Activated naive CD4-positive, alpha-beta T cell (primary cell): ENCODE measurements at places on chromosomes 5 and 9.

DNA sequence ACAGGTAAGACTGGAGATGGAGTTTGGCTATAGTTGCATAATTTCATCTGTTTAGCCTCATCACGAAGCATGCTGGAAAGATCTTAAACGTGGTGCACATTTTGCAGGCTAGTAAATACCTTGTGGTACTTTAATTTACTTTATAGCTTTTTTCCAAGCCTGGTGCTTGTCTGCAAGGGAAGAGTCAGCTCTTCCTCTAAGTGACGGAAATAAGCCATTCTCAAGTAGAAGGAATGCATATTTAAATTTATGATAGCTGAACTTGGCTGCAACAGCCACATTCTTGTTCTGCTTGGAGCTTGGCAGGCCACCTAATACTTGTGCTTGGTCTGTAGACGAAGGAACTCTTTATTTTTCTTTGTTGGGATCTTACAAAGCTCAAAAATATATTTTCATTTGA, 188.0 kb upstream of the PIK3R1 start:
- no peak for DNase-seq

- no peak for DNase-seq
These were observed 5.3 kb downstream of the SLC12A7 start for GRCh38 chr5:1106385-1107166.

GRCh38 chr9:86921151-86921923, 26.0 kb downstream of the GAS1 start:
- no peak for DNase-seq

DNA sequence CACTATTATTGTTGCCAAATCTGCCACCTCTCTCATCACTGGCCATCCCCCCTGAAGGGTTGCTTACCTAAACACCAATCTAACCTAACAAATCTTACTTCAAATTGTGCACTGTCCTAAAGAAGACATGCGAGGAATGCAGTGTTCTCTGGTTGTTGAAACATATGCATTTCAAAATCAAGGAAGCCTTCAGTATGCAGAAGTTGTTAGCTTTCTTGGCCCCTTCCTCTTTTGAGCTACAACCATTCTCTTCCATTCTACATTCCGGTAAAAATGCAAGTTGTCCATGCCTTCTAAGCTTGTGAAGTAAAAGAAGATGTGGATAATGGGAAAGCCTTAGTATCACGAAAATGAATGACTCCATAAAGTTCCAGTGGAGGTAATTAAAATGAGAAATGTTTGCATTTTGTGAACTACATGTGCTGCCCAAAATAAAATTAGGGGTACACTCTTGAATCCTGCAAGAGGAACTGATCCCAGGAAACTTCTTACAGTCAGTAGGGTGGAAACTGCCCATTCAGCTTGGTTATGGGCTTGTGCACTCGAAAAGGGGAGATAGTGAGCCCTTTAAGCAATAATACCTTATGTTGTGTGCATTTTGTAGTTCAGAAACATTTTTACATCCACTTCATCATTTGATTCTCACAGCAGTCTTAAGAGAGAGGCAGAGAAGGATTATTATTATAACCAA, 77.6 kb upstream of the ADRB2 start:
- no peak for DNase-seq

DNA sequence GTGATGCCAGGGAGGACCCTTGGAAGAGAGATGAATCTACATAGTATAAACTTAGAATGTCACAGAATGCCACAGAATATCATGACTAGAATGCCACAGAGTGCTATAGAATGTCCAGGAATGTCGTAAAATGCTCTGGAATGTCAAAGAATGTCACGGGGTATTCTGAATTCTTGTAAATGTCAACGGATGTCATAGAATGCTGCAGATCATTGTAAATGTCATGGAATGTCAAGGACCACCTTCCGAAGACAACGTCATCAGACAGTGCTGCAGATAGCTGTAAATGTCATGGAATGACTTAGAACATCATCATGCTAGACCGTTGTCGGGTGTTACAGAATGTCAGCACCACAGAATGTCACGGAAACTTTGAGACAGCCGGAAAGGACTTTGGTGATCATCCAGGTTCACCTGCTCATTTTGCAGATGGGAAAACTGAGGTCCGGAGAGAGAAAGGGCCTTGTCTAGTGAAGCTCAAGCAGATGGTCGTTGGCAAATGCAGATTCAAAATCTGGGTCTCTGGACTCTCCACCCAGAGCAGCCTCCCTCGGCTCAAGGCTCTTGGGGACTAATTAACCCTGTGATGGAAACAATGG, 117.1 kb downstream of the LHX2 start:
- no peak for DNase-seq

- no peak for DNase-seq
These were observed 18.2 kb upstream of the WDR38 start for GRCh38 chr9:124835026-124835557.

- DNase-seq, result no peak
These were observed 2.3 kb downstream of the FAM221B start for GRCh38 chr9:35826071-35826701.

GRCh38 chr5:128491291-128491690, 46.8 kb downstream of the FBN2 start:
- DNase-seq, result no peak

DNA sequence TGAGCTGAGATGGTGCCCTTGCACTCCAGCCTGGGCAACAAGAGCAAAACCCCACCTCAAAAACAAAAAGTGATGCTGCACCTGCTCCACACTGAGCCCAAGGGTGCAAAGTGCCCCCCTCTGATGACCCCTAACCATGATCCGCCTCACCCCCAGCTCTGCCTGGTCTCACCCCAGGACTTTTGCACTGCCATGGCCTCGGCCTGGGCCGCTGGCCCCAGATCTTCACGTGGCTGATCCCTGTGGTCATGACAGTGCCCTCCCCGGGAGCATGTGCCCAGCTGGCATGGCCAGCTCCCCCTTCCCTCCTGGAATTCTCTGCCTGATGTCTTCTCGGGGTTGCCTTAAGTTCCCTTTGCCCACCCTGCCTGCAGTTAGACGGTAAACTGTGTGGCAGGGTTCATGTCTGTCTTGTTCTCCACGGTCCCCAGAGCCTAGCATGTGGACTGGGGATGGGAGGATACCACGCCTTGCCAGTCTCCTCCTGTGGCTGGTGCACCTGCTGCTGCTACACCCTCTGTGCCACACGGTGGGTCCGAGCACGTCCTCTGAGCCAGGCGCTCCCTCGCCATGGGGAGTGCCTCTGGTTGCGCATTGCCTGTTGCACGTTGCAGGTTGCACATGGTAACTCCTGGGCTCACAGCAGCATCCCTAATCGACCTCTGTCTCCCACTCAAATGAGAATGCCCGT, 77.4 kb upstream of the PPP1R26 start:
- DNase-seq, result no peak

- no peak for DNase-seq
These were observed 658.1 kb upstream of the CHD1 start for GRCh38 chr5:99586878-99587277.

DNA sequence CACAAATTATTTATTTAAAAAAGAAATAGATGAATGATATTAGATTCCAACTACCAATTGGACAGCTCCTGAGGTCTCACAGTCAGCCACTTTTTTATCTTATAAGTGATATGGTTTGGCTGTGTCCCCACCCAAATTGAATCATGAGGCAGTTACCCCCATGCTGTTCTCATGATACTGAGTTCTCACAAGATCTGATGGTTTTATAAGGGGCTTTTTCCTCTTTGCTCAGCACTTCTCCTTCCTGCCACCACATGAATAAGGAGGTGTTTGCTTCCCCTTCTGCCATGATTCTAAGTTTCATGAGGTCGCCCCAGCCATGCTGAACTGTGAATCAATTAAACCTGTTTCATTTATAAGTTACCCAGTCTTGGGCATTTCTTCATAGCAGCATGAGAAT, 12.9 kb downstream of the NLN start:
- DNase-seq, result no peak

DNA sequence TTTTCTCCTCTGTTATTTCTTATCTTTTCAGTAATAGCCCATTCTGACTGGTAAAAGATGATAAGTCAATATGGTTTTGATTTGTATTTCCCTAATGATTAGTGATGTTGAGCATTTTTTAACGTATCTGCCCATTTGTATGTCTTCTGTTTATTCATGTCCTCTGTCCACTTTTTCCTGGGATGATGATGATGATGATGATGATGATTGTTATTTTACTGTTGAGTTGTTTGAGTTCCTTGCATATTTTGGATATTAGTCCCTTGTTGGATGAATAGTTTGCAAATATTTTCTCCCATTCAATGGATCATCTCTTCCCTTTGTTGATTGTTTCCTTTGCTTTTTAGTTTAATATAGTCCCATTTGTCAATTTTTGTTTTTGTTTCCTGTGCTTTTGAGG, 27.0 kb downstream of the UTP15 start:
- no peak for DNase-seq

DNA sequence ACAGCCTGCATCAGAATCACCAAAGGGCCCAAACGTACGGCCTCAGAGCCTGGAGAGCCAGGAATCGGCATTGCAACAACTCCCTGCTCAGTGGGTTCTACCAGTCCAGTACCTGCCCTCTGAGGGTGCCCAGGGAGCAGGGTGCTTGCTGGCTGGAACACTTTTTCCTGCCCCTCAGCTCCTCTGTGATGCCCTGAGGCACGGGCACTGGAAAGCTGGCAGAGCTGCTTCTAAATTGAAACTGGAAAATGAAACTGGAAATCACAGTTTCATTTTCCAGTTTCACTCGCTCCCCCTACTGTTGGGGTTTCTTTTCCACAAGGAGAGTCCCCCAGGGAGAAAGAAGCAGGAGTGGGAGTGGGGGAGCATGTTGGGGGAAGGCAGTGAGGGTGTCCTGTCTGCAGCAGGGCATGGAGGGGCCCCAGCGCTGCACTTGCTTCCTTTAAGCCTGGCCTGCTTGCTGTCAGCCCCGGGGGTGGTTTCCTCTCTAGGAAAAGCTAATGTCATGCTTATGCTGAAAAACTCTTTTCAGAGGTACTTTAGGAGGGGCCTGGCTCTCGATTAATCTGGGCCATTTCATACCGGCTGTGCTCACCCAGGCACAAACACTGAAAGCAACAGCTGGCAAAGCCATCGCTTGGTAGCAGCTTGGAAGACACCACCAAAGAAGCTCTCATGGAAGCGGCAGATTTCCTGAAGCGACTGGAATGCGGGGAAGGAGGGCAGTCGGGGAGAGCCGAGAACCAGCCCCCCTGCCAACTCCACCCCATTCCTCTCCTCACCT, 26.2 kb downstream of the IRF1 start:
- no peak for DNase-seq

- DNase-seq, result no peak
These were observed 52.3 kb downstream of the ARHGEF28 start for GRCh38 chr5:73678322-73678740.

DNA sequence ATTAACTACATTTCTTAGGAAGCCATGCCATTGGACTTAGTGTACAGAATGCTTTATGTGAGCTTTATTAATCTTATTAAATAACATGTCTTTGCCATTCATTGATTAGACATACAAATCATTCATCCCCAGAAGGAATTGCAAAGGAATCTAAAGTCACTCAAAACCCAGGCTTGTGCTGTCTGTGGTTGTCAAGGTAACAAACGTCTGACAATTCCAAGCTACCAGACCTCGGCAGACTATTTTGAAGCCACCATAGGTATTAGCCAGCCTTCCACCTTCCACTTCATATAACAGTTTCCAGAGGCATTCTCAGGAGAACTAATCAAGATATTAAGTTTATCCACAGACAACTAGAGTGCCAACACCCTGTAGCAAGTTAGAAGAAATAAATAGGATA, 135.2 kb upstream of the TUSC1 start:
- DNase-seq, result no peak

GRCh38 chr5:159273923-159274322, 10.8 kb downstream of the UBLCP1 start:
- DNase-seq, result no peak

- no peak for DNase-seq
These were observed 134.1 kb downstream of the RGS3 start for GRCh38 chr9:113597390-113598241.

DNA sequence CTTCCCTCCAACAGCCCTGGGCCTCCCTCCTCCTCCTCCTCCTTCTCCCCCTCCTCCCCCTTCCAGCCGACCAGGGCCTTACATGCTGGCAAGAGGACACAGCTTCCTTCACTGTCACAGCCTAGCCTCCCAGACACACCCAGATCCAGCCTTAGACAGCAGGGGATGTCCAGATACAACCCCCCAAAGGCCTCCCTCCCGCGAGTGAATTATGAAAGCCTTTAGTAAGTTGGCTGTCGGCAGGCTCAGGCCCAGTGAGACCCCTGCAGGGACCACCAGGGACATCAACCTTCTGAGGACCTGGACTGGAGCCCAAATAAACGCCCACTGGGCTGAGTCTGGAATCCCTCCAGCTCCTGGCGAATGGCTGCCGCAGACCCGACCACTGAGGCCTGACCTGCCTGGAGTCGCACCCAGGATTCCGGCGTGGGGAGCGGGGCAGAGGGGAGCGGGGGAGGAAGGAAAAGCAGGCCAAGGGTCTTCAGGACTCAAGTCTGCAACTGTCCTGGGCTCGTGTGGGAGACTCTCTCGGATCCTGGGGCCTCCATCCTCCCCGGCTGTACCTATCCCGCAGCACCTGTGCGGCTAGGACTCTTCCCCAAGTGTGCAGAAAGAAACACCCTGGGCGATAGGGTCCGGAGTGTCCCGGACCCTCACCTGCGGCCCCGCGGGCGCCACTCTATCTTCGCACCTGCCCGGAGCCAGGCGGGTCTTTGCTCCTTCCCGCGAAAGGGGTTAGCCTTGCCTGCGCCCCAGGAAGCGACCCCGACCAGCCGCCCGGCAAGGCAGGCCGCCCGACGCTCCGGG, 705 bp downstream of the SEPTIN8 start:
- no peak for DNase-seq

GRCh38 chr9:36119476-36119875, 17.1 kb upstream of the GLIPR2 start:
- no peak for DNase-seq

- no peak for DNase-seq
These were observed 439.9 kb downstream of the BRINP1 start for GRCh38 chr9:118929287-118929686.

GRCh38 chr5:164051745-164052144, 546.3 kb downstream of the MAT2B start:
- no peak for DNase-seq

GRCh38 chr9:138024831-138025291, 147.3 kb downstream of the CACNA1B start:
- DNase-seq, result no peak

DNA sequence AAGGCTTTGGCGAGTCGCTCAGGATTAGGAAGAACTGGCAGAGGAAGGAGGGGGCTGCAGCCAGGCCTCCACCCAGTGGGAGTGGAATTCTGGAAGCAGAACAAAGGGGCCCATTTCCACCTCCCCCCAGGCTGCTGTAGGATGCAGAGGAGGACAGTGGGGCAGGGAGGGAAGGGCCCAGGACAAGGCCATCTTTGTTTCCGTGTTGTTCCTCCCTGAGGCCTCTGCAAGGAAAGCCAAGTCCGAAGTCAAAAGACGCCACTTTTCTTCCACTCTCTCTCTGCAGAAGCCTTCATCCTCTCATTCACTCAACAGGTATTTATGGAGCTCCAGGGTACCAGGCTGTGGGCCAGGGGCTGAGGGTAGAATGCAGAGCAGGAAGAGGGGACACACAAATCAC, 70.7 kb downstream of the ENTREP1 start:
- DNase-seq, result no peak

- DNase-seq, result no peak
These were observed 323.6 kb downstream of the NFIB start for GRCh38 chr9:13990331-13990730.

- no peak for DNase-seq
These were observed 122.2 kb downstream of the TRPM6 start for GRCh38 chr9:74765481-74765971.

- DNase-seq, result no peak
These were observed 61.7 kb downstream of the GLRA1 start for GRCh38 chr5:151862811-151863472.

- DNase-seq, result no peak
These were observed 66.4 kb downstream of the COL5A1 start for GRCh38 chr9:134707731-134708671.

GRCh38 chr5:139446956-139447779, 7.8 kb upstream of the DNAJC18 start:
- DNase-seq, result no peak
